Stimulated activated CD8-positive, alpha-beta memory T cell treated with anti-CD3 and anti-CD28 coated beads, Interleukin-4, amount 100 ng/mL, for 1 hour (primary cell): ENCODE measurements at places on chromosomes 7 and 10.

DNA sequence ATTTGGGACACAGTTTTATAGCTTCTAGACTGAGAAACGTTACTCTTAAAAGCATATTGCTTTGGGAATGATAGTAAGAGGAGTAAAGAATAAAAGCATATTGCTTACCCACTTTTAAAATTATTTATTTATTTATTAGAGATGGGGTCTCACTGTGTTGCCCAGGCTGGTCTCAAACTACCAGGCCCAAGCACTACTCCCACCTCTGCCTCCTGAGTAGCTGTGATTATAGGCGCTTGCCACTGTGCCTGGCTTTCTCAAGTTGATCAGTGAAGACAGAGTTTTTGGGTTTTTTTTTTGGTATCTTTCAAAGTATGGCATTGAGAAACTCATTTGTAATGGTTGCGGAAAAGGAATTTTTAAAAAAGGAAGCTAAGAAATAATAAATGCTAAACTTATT, 68.0 kb downstream of the AHCYL2 start:
- DNase-seq = no peak

GRCh38 chr7:125506331-125506730, 576.7 kb upstream of the POT1 start:
- DNase-seq = no peak

DNA sequence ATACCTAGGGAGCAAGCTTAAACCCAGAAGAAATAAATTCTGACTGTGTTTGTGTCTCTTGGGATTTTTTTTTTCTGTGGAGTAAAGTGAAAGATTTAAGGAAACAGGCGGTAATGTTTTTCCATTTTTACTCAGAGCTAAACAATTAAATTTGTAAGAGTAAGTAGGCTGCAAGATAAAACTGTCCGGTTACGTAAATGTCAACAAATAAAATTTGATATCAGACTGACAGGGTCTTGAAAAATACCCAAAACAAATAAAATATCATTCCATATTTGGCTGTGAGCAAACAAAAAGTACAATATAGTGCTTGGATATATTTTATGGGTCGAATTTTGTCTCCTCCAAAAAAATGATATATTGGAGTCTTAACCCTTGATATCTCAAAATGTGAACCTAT, 217.6 kb downstream of the PCLO start:
- DNase-seq = no peak

DNA sequence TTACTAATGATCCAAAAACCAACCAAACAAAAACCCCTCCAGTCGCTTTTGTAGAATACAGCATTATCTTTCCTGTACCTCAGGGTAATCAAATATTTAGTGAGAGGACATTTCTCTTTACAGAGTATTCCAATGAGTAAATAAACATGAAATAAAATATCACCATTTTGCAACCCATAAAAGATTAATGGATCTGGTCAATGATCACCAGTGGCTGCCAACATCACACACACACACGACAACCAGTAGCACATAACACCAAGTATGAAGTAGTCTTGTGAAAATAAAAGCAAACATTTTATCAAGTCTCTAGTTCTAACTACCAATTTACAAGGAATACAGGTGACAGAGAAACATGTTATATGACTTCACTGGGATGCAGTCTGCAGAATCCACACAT, 188.6 kb upstream of the IMMP2L start:
- DNase-seq = no peak

GRCh38 chr7:650339-651031, 76.0 kb upstream of the DNAAF5 start:
- no peak for DNase-seq

DNA sequence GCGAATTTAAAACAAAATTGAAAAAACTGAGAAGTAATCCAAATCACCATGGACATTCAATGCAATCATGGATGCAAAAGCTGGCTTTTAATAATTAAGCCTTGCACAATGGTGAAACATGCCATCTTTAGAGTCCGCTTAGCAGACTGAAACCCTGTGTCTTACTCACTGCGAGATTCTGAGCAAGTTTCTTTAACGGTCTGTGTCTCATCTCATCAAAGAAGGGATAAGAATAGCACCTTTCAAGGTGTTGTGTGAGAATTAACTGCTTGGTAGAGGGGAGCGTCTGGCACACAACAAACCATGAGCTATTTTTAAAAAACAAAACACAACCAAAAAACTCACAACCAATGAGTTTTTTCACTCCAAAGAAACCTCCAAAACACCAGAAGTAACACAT, 21.4 kb downstream of the ACBD7 start:
- DNase-seq = no peak

GRCh38 chr10:84659497-84660439, 331.4 kb downstream of the CCSER2 start:
- no peak for DNase-seq

GRCh38 chr7:91228927-91229558, 35.2 kb upstream of the FZD1 start:
- no peak for DNase-seq

DNA sequence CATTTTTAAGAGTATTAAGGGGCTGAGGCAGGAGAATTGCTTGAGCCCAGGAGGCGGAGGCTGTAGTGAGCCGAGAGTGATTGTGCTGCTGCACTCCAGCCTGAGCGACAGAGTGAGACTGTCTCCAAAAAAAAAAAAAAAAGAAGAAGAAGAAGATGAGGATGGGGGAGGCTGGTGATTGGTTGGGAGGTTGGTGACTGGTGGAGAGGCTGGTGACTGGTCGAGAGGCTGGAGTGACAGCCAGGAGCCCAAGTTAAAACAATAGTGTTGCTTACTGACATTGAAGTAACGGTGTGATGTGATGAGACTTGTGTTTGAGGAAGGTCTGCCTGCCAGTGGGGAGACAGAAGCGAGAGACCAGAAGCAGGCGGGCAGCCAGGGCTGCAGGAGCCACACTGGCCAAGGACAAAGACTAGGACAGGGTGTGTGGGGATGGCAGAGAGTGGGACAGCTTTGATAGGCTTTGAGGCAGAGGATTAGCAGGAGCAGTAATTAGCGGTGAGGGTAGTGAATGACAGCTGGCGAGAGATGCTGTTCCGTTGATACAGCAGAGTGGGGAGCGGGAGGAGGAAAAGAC, 4.9 kb downstream of the SRRT start:
- DNase-seq = no peak

DNA sequence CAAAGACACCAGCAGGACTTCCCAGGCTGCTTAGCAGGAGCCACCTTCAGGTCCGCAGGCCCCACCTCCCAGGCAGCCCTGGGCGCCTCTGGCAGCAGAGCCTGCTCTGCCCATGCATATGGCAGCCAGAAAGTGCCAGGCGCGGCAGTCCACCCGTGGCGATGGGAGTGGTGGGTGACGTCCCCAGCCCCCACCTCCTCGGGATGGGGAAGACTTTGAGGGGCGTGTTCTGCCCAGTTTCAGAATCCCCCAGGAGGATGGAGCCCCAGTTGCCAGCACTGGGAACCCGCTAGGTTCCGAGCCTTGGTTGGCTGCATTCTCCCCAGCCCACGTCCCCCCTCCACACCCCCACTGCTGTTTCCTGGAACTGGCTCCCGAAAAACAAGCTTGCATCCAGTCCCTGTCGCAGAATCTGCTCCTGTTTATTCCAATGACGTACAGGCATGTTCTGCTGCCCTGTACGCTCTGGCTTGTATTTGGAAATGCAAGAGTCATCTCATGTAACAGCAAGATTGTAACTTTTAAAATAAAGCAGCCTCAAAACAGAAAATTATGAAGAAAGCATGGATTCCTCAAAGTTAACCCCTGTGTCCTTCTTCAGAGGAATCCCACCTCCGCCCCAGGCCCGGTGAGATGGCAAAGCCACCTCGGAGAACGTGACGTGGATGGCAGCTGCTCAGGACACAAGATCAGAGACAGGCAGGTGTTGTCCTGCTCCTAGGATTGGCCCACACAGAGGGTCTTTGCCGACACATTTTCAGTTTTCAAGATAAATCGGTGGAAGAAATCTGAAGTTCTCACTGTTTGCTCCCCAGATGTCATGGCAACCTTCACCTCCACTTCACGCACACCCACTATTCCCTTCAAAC, 87.8 kb upstream of the PPP2R2D start:
- DNase-seq = no peak

GRCh38 chr7:135538376-135538775, 19.3 kb upstream of the NUP205 start:
- DNase-seq = no peak

GRCh38 chr7:70744492-70744891, 387.5 kb upstream of the GALNT17 start:
- no peak for DNase-seq
